Suppressor macrophage treated with lipopolysaccharide for 1 hour (primary cell): ENCODE measurements at places on chromosomes 3 and 15.

DNA sequence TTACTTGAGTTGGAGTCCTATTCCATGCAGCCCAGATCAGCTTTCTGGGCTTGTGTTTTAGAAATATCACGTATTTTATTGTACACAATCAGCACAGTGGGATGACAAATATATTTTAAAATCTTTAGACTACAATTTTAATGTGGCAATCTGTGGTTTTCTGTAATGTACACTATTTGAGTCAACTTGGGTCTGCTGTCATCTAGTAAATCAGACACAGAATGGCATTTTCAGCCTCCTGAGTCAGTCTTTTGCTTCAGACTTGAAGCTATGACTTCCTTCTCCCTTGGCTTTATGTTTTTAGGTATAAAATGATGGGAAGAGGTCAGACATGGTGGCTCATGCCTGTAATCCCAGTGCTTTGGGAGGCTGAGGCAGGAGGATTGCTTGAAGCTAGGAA, 232.1 kb downstream of the NECTIN3 start:
- no peak for DNase-seq

DNA sequence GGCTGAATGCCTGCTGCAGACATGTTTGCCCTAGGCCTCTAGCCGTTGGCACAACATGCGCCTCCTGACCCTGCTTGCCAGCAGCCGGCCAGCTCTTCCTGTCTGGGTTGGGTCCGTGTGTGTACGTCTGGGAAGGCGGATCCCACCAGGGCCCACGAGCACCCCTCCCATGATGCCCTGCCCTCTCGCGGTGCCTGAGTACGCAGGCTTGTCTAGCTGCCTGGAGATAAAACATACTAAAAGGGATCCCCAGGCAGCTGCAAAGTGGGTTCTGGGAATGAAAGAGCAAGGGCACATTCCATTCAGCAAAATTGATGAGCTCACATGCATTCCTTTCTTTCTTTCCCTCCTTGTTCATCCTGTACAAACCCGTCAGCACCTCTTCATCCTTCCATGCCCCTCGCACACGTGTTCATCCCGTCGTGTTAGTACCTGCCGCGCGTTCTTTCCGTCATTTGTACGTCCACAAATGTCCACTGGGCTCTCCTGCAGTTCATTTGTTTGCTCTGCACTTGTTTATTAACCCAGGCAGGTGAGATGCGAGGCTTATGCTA, 74.3 kb downstream of the FBLN2 start:
- no peak for DNase-seq

DNA sequence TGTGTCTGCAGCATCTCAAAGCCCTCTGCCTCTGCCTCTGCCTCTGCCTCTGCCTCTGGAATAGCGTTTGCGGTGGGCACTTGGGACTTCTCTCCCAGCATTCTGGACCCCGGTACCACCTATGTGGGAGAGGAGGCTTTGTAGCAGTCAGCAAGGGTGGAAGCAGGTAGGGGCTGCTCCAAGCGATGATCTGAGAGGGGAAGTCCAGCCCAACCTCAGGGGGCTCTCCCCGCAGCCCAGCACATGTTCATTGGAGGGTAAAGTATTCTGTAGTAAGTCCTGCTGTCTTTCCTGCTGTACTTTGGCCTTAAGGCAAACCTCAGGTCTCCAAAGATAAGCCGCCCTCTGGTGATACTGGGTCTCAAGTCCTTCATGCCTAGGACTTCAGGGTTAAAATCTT, 68.6 kb downstream of the FAM174B start:
- DNase-seq, result no peak

DNA sequence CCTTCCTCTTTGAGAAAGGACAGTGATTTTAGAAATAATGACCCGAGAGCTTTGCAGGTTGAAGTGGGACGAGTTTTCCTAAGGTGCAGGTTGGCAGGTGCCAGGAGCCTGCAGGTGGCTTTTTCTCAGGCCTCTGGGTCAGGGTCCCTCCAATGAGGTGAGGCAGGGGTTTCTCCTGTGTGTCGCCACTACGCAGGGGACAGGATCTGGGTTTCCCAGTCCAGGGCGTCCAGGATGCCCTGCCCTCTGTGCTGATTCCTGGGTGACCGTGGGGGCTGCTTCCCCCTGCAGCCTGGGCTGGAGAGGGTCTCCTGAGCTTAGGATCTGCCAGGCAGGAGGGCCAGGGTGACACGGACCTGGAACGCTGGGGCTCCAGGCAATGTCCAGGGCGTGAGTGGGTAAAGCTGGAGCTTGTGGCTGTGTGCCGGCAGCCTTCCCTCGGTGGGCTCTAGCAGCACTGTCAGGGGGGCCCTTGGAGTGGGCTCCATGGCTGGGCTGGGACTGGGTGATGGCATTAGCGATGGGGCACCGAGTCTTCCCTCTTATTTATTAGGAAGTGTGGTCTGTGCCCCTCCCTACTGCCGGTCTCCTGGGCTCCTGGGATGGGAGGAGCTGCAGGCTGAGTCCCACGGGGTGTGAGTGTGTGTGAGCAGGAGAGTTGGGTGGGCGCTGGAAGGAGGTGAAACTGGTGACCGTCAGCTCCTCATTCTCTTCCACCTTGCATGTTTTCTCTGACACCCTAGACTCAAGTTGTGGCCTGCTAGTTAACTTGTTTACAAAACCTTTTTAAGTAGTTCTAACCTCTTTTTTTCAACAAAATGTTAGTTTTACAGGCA, 1.8 kb downstream of the APBA2 start:
- DNase-seq, result no peak

DNA sequence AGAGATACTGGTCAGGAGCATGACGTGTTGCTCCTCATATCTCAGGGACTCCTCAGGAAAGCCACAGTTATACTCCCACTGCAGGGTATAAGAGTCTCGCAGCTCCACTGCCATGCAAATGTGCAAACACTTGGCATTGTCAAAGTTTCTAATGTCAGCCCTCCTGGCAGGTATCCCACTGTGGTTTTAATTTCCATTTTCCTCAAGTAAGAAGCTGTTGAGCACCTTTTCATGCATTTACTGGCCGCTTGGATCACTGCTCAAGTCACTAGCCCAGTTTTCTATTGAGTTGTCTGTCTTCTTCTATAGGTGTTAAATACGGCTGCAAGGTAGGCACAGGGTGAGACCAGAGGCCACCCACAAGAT, 41.9 kb upstream of the GRIP2 start:
- DNase-seq, result no peak
